Endothelial cell (in vitro differentiated cells): ENCODE measurements at places on chromosomes 12 and 14. TPM values are rescaled to one million over a fixed set of nuclear protein-coding genes. Genes with fewer than 3 reads are reported as not detected.

GRCh38 chr14:23361763-23362162 lies 3.2 kb downstream of the EFS start:
- H3K36me3 ChIP-seq = peaks cover 5% of the 10 kb centered on the region
- peaks cover 29% of the 10 kb centered on the region for H3K4me1 ChIP-seq
- peak overlapping the region; percentile 71 for H3K27ac ChIP-seq
- H3K4me3 ChIP-seq = no peak overlapping the region
- DNase-seq = no peak

MIP gene
- total RNA-seq = 0.10 TPM

DNA sequence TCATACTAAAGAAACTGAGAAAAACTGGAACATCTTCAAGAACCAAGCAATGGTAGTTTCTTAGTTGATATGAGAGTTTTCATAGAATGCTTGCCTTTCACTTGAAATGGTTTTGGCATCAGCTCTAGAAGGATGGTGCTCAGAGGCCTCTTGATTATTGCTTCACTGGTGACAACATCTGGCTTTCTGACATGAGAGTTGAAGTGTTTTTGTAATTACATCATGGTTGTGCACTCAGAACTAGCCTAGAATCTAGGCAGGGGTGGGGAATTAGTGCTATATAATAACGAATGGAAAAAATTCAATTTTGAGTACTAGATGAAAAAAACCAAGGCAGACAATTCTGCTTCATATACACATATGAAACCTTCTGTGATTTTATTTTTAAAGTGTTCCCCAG lies 172.8 kb upstream of the LMNTD1 start:
- H3K27me3 ChIP-seq = no peaks in the 10 kb centered on the region
- H3K4me3 ChIP-seq = no peak overlapping the region
- H3K4me1 ChIP-seq = peaks cover 2% of the 10 kb centered on the region
- DNase-seq = no peak
- no peaks in the 10 kb centered on the region for H3K36me3 ChIP-seq

DNA sequence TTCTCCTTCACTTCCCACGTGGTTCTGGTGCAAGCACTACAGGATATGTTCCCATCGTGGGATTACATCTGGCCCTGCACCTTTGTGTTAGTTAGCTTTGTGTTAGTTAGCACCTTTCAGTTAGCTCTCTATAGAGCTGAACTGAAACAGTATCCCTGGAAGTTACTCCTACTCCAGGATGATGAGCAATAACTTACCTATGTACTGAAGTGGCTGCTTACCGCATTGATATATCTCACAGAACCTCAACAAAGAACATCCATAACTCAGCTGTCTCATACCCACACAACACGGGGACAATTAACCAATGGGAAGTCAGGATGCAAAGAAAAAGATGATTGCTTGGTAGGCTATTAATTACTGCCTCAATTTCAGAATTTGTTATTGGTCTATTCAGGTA lies 146.6 kb downstream of the ASCL4 start:
- peaks cover 2% of the 10 kb centered on the region for H3K27me3 ChIP-seq
- no peak overlapping the region for H3K27ac ChIP-seq
- H3K4me3 ChIP-seq = no peak overlapping the region

GRCh38 chr14:43119672-43120071 lies 1387.4 kb downstream of the FSCB start:
- no peaks in the 10 kb centered on the region for H3K36me3 ChIP-seq
- no peak overlapping the region for H3K4me3 ChIP-seq
- DNase-seq = no peak
- no peaks in the 10 kb centered on the region for H3K27me3 ChIP-seq
- H3K4me1 ChIP-seq = no peaks in the 10 kb centered on the region

TMEM63C gene
- total RNA-seq = 6.6 TPM

CGRRF1 gene
- total RNA-seq = 31.1 TPM

GRCh38 chr12:128069359-128069997 lies 197.5 kb upstream of the TMEM132C start:
- H3K27ac ChIP-seq = no peak overlapping the region
- H3K4me3 ChIP-seq = no peak overlapping the region
- no peaks in the 10 kb centered on the region for H3K4me1 ChIP-seq
- H3K27me3 ChIP-seq = peaks cover 3% of the 10 kb centered on the region
- peak; percentile 4 for DNase-seq

DNA sequence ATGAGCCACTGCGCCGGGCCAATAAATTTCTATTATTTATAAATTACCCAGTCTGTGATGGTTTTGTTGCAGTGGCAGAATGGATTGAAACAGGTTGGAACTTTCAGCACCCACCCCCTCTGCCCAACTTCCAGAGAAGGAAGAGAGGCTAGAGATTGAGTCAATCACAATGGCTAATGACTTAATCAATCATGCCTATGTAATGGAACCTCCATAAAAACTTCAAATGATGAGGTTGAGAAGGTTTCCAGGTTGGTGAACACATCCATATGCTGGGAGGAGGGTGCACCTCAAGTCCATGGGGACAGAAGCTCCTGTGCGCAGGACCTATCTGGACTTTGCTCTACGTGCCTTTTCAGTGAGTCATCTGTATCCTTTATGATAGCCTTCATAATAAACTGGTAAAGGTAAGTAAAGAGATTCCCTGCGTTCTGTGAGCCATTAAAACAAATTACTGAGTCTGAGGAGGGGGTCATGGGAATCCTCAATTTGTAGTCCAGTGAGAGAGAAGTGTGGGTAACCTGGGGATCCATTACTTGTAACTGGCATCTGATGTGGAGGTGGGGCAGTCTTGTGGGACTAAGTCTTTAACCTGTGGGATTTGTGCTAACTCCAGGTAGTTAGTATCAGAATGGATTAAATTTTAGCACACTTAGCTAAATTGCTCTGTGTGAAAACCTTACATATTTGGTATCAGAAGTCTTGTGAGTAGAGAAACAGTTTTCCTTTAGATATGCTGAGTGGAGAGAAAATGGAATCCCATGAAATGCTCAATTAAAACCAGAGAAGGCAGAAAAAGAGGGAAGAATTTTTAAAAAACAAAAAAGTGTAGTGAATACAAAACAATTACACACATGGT lies 11.7 kb upstream of the NGDN start:
- H3K27ac ChIP-seq = no peak overlapping the region
- no peak for DNase-seq
- no peaks in the 10 kb centered on the region for H3K27me3 ChIP-seq
- no peaks in the 10 kb centered on the region for H3K36me3 ChIP-seq
- H3K4me3 ChIP-seq = no peak overlapping the region
- H3K4me1 ChIP-seq = peaks cover 18% of the 10 kb centered on the region

- H3K4me1 ChIP-seq = no peaks in the 10 kb centered on the region
- no peak overlapping the region for H3K27ac ChIP-seq
- H3K36me3 ChIP-seq = no peaks in the 10 kb centered on the region
- H3K4me3 ChIP-seq = no peak overlapping the region
- H3K27me3 ChIP-seq = no peaks in the 10 kb centered on the region
Measured at GRCh38 chr12:117525766-117526165, 164.3 kb upstream of the NOS1 start.

- no peak for DNase-seq
- no peaks in the 10 kb centered on the region for H3K36me3 ChIP-seq
- H3K27ac ChIP-seq = no peak overlapping the region
- no peaks in the 10 kb centered on the region for H3K4me1 ChIP-seq
- no peaks in the 10 kb centered on the region for H3K27me3 ChIP-seq
- no peak overlapping the region for H3K4me3 ChIP-seq
Measured at GRCh38 chr14:64891173-64891838, 11.6 kb upstream of the SPTB start.

STON2 gene
- total RNA-seq = 66.8 TPM

DNA sequence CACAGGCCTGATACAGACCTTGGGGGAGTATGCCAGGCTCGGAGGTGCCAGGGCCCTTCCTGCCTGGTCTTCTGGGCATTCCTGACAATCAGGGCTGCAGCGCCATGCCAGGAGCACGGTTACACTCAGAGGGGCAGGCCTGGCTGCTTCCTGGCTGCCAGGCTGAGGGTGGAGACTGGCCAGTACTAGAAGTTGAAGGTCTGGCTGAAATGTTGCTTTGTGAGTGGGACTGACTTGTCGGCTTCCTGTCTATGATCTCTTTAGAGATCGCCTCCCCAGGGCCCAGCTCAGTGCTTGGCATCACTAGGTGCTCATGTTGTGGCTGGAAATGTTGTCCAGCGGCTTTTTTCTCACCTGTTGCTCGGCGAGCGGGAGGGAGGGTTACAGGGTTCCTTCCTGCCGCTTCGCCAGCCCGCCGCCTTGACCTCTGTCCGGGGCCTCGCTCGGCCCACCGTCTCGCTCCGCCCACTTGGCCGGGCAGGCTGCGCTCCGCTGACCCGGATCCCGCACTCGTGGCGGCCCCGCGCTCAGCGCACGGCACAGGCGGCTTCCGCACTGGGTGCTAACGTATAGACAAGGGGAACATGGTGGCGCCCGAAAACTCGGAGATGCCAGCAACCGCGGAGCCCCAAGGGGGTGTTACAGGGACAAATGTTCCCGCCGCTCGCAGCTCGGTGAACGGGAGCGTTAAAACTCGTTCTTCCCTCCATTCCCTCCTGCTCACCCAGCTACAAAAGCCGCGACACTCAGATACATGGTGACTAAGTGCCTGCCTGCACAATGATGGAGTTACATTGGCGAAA lies 32.6 kb downstream of the PAPLN start:
- peak overlapping the region; percentile 70 for H3K27ac ChIP-seq
- DNase-seq = peak; percentile 38
- peaks cover 25% of the 10 kb centered on the region for H3K4me1 ChIP-seq
- H3K27me3 ChIP-seq = peaks cover 30% of the 10 kb centered on the region
- H3K36me3 ChIP-seq = peaks cover 43% of the 10 kb centered on the region
- peak overlapping the region; percentile 59 for H3K4me3 ChIP-seq

DNA sequence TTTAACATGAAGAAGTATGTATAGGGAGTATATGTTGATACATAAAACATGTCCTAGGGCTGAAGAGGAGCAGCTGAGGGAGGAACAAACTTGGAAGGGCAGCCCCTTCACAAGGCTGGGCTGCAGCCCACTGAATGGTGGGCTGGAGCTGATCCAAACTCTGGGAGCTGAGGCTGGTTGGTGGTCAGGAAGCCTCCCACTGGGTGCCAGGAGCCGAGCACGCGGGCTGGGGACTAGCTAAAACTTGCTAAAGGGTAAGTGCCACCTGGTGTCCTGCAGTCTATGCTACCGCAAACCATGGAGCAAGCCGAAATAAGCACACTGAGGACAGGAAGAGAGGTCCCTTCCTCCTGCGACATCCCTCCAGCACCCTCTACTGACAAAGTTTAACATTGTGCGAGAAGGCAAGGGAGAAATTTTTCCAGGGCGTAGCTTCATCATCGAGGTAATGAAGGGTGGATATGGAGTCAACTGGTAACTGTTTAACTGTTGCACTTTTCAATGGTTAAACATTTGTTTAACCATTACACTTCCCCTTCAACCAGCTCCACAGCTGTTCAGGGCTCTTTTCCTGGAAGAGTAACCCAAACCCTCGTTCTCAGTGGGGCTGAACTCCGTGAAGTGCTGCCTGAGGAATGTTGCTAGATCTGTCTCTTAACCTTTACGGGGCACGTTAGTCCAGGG lies 42.2 kb downstream of the EGLN3 start:
- DNase-seq = no peak
- H3K27ac ChIP-seq = no peak overlapping the region
- H3K4me3 ChIP-seq = no peak overlapping the region
- H3K36me3 ChIP-seq = no peaks in the 10 kb centered on the region
- H3K4me1 ChIP-seq = peaks cover 16% of the 10 kb centered on the region
- H3K27me3 ChIP-seq = no peaks in the 10 kb centered on the region

GRCh38 chr14:102606296-102606695 lies 13.8 kb downstream of the RCOR1 start:
- H3K36me3 ChIP-seq = peaks cover 2% of the 10 kb centered on the region
- peaks cover 20% of the 10 kb centered on the region for H3K4me1 ChIP-seq
- no peak for DNase-seq
- no peak overlapping the region for H3K27ac ChIP-seq

GRCh38 chr12:29427964-29428363 lies 47.0 kb upstream of the ERGIC2 start:
- no peak for DNase-seq
- H3K4me1 ChIP-seq = no peaks in the 10 kb centered on the region
- H3K27ac ChIP-seq = no peak overlapping the region
- no peaks in the 10 kb centered on the region for H3K27me3 ChIP-seq
- H3K36me3 ChIP-seq = no peaks in the 10 kb centered on the region

DNA sequence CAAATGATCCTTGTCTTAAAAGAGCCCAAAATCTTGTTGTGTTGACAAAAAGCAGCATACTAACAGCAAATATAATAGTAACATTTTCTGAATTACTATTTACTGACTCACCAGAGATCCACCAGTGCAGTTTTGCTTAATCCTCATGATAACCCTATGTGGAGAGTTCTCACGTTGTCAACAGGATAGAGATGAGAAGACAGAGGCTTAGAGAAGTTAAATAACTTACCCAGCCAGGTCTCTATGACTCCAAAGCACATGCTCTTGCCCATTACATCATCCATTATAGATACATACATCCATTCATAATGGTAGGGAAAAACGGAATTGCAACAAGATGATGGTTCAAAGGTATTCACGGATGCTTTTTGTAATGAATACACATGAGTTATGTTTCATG lies 111.9 kb downstream of the PAX9 start:
- no peak for DNase-seq
- no peaks in the 10 kb centered on the region for H3K36me3 ChIP-seq
- H3K4me1 ChIP-seq = no peaks in the 10 kb centered on the region
- H3K27ac ChIP-seq = no peak overlapping the region
- H3K27me3 ChIP-seq = no peaks in the 10 kb centered on the region

DNA sequence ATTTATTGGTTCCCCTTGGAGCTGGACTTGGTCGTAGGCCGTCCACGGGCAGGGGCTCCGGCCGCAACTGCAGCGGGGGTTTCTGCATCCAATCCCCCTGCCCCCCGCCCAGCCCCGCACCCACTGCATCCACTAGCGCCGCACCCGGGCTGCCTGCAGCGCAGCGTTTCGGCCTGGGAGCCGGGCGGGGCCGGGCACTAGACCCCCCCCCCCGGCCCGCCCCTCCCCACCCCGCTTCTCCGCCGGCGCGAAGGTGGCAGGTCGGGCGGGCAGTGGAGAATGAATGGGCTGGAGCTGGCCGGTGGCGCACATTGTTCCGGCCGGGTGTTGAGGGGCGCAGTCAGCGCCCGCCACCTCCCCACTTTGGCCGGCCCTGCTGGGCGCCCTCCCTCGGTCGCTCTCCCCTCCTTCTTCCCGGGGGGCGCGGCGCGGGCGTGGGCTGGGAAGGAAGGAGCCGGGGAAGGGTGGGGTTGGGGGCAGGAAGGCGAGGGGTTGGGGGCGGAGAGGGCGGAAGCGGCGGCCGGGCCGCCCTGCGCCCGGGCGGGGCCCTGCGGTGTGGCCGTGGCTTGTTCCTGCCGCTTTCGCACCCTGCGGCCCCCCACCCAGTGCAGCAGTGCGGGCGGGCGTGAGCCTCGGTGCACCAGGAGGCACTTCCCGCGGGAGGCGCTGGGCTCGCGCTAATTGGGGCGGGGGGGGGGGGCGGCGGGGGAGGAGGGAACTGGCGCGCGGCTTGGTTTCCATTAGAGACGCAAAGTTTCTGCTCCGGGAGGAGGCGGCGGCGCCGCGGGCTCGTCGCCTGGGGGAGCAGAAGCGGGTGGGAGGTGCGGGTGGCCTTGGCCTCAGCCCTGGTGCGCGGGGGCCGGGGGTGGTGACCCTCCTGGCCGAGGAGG lies 841 bp downstream of the CALM1 start:
- H3K27me3 ChIP-seq = peaks cover 9% of the 10 kb centered on the region
- H3K36me3 ChIP-seq = peaks cover 34% of the 10 kb centered on the region
- H3K27ac ChIP-seq = peak overlapping the region; percentile 77
- DNase-seq = peak; percentile 50

GRCh38 chr12:66916189-66916588 lies 237.3 kb upstream of the GRIP1 start:
- no peaks in the 10 kb centered on the region for H3K4me1 ChIP-seq
- no peaks in the 10 kb centered on the region for H3K36me3 ChIP-seq
- no peak for DNase-seq
- H3K27ac ChIP-seq = no peak overlapping the region
- no peaks in the 10 kb centered on the region for H3K27me3 ChIP-seq

RPL10L gene
- total RNA-seq = not detected
